ENCODE measurements at places on chromosomes 5 and 9. TPM values are rescaled to one million over a fixed set of nuclear protein-coding genes. Genes with fewer than 3 reads are reported as not detected.
A peak's percentile ranks its signal among the peaks of the same experiment; 100 is the strongest.

GRCh38 chr9:36924071-36924470, 110.0 kb downstream of the PAX5 start:
- peak; percentile 29 for DNase-seq

The NMUR2 gene
- not detected for total RNA-seq

The ADAMTS16 gene
- not detected for total RNA-seq

GRCh38 chr9:82736701-82737100, 326.2 kb downstream of the RASEF start:
- no peak for DNase-seq

GRCh38 chr5:135608761-135609443, 30.1 kb upstream of the CXCL14 start:
- peak; percentile 3 for DNase-seq

- no peak for DNase-seq
These were observed 561.1 kb downstream of the KCTD16 start for GRCh38 chr5:144731786-144732185.

The IGIP gene
- 4.9 TPM for total RNA-seq

- DNase-seq: no peak
These were observed 56.5 kb downstream of the ANKRD33B start for GRCh38 chr5:10620346-10620745.

- DNase-seq: no peak
These were observed 35.6 kb downstream of the TRIO start for GRCh38 chr5:14178671-14179211.

The SMIM33 gene
- 2.0 TPM for total RNA-seq

- no peak for DNase-seq
These were observed 42.1 kb downstream of the SEC61B start for GRCh38 chr9:99264070-99264680.

The PARP8 gene
- 96.2 TPM for total RNA-seq

- no peak for DNase-seq
These were observed 522.7 kb downstream of the HTR1A start for GRCh38 chr5:63439537-63439936.

DNA sequence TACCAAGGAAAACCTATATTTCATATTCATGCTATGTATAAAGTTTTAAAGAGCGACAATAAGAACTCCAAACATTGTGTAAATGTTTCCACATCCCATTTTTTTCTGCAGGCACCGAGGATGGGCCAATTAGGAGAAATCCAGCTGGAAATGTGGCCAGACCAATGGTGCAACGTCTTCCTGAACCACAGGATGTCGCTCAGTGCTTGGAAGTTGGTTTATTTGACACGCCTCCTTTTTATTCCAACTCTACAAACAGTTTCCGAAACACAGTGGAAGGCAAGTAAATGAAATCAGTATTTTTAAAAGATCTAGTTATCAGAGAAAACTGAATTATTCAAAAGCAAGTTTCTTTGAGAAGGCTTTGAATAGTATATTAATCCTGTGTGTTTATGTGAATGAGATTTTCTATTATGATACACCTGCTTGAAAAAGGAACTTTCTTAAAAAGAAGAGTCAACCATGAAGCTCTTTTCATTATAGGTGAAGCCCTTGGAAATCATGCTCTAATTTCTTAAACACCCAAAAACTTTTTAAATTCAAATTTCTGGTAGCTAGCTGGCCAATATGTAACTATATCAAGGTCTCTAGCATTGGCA, 9.1 kb downstream of the TYRP1 start:
- DNase-seq: no peak

GRCh38 chr5:150080696-150081435, 5.5 kb downstream of the CSF1R start:
- DNase-seq: no peak
